Cardiac muscle cell (in vitro differentiated cells and primary cell): ENCODE measurements at places on chromosomes 11 and 22. TPM values are rescaled to one million over a fixed set of nuclear protein-coding genes. Genes with fewer than 3 reads are reported as not detected.

Gene CAVIN3
- total RNA-seq, result 54.5 and 71.8 TPM in 2 replicates

Gene ANO9
- total RNA-seq, result 0.51 TPM in 1 of 2 replicates, not detected in the other

GRCh38 chr11:86954269-86955110, 705 bp downstream of the FZD4 start:
- DNase-seq, result no peak

DNA sequence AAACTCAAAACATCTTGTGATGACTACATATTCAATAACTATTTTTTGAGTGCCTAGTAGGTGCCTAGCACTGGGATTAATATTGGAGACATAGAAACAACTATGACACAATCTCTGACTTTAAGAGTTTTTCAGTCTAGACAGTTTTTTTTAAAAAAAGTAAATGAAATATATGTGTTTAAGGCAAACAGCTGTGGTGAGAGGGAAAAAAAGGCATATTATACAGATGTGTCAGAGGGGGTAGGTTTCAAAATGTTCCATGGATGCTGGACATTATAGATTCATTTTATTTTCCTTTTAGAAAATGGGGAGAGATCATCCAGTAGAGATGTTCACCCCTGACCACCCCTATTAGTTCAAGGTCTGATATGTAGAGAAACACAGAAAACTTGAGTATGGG, 90.8 kb downstream of the LUZP2 start:
- peak; percentile 12 for DNase-seq

GRCh38 chr22:39522567-39523300, 2.4 kb downstream of the ATF4 start:
- peak; percentile 51 for DNase-seq

DNA sequence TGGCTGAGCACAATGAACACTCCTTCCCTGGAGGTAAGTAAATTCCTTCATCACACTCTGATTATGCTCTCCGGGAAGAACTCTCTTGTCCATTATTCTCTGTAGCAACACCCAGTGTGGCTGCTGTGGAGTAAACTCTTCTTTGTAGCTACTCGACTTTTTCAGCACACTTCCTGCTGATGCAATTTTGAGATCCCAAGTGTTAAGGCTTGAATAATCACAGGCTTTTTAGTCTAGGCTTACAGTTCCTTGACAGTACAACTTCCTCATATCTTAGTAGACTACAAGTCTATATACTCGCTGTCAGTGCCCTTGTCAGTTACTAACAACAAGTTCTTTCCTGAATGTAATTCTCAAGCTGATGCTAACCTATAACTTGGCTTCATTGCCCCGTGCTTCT, 301.8 kb upstream of the API5 start:
- no peak for DNase-seq
